ENCODE measurements at places on chromosomes 2 and 18. TPM values are rescaled to one million over a fixed set of nuclear protein-coding genes. Genes with fewer than 3 reads are reported as not detected.

Gene SEPTIN2
- polyA plus RNA-seq, result 227 TPM

Gene B3GNT7
- 47.1 TPM for polyA plus RNA-seq

Gene TGOLN2
- polyA plus RNA-seq, result 17.8 TPM

Gene MTCL1
- 11.3 TPM for polyA plus RNA-seq

Gene SNRNP200
- 70.7 TPM for polyA plus RNA-seq

Gene DPP10
- polyA plus RNA-seq, result 2.8 TPM

Gene DOCK10
- polyA plus RNA-seq, result 1.0 TPM

Gene GPR45
- not detected for polyA plus RNA-seq

Measured in GM23338 (cell line).